ENCODE measurements at places on chromosomes 16 and 17.

- DNase-seq = no peak
Observed at GRCh38 chr17:64692187-64692586, 30.1 kb upstream of the SMURF2 start.

- no peak for DNase-seq
Observed at GRCh38 chr17:1568950-1569810, 6.6 kb upstream of the PITPNA start.

DNA sequence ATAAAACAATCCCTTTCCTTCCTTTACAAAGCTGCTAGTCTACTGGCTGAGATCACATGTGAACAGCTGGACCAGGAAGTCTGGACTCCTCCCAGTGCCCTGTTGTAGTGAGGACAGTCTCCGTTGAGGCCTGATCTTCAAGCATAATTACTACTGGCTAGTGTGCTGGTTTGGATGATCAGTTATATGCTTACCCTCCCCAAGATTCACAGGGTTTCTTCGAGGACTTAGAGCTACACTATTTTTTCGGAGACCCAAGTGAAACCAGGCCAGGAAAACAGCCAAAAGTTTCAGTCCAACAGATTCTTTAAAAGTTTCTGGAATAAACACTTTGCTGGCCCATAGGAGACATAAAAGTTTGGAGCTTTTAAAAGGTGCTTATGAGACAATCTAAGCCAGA lies 194.9 kb upstream of the CDH11 start:
- no peak for DNase-seq

GRCh38 chr16:78563905-78564304 lies 464.5 kb downstream of the WWOX start:
- DNase-seq = no peak

DNA sequence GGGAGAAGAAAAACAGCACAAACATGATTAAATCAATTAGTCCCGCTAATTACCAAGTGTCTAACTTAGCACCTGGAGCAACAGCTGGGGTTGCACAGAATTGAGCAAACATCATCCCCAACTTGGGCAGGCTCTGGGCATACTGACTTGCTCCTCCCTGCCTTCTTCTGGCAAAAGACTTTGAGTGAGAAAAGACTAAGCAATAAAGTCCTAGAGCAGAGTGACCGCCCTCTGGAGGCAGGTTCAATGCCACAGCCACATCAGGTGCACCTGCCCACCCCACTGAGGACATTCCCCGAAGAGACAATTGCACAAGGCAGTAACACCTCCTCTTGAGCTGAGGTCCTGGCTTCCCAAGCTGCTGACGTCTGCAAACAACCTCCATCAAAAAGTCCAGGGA lies 358.3 kb downstream of the SOX9 start:
- DNase-seq = no peak

GRCh38 chr16:53341792-53342191 lies 92.5 kb upstream of the RBL2 start:
- no peak for DNase-seq

DNA sequence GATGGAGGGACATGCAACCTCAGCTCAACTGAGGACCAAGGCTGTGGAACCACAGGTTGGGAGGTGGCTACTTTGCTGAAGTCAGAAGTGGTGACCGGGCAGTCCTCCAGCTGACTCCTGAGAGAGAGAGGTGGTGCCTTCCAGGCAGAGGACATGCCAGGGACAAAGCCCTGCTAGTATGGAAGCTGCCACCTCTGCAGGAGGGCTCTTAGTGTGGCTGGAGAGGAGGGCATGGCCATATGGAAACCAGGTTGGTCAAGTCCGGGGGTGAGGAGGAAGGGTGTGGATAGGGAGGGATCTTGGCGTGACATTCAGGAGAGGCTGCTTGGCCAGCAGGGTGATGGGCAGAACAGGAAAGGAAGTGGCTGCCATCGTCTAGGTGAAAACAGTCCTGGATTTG lies 5.7 kb downstream of the C16orf86 start:
- no peak for DNase-seq

- no peak for DNase-seq
Observed at GRCh38 chr16:81748476-81749198, 30.5 kb upstream of the PLCG2 start.

GRCh38 chr16:49857423-49858181 lies 1.7 kb upstream of the ZNF423 start:
- peak; percentile 83 for DNase-seq

DNA sequence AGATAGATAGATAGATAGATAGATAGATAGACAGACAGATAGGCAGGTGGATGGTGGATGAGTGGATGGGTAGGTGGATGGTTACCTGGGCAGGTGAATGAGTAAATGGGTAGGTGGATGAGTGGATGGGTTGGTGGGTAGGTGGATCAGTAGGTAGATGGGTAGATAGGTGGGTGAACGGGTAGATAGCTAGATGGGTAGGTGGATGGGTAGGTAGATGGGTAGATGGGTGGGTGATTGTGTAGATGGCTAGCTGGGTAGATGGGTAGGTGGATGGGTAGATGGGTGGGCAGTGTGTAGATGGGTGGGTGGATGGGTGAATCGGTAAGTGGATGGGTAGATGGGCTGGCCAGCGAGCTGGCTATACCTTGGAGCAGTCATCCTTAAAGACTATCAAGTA lies 21.8 kb upstream of the LRRC37A3 start:
- DNase-seq = no peak

GRCh38 chr17:47676510-47677165 lies 17.3 kb upstream of the TBKBP1 start:
- no peak for DNase-seq

DNA sequence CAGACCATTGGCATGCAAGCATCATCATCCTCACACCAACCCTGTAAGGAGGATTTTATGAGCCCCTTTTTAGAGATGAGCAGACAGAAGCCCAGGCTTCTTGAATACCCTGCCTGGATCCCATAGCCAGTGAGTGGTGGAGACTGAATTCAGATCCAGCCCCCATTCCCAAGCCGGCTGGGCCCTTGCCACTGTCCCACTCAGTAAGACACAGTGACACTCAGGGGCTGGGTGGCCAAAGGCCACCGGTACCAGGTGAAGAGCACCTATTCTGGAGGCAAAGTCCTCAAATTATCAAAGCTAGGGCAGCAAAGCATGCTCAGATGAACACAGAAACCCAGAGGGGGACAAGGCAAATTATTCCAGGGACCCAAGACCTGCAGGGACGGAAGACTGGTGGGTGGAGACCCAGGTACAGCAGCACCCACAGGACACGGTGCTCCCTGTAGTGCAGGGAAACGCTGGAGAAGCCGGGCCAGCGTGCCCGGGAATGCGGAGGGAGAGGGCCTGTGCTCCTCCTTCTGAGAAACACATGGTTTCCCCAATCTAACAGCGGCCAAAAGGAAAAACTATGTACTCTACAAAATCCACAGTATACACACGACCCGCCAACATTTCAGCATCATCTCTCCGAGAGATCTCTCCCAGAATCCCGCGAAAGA lies 33.2 kb upstream of the CRHR1 start:
- DNase-seq = no peak

DNA sequence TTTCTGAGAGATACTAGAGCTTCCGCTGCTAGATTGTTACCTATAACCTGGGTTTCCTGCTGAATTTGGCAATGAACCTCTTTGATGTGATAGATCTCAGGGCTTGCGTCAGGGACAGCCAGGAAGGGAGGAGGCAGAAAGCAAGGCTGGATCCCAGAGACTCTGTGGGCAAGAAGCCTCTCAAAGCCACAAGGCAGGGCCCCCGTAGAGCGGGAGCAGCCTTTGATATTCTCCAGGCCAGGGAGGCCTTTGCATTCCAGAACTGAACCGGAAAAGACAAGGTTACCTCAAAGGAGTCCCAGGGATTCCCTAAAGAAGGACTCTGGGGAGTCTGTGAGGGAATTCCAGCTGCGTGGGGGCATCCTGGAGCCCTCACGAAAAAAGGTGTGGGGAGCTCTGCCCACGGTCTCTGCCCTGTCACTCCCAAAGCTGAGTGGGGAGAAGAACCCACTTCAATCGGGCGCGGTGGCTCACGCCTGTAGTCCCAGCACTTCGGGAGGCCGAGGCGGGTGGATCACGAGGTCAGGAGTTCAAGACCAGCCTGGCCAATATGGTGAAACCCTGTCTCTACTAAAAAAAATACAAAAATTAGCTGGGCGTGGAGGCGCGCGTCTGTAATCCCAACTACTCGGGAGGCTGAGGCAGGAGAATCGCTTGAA lies 14.3 kb upstream of the SCIMP start:
- no peak for DNase-seq

GRCh38 chr16:85422632-85423550 lies 190.2 kb upstream of the GSE1 start:
- no peak for DNase-seq

- DNase-seq = no peak
Observed at GRCh38 chr16:86739178-86739577, 160.8 kb downstream of the FOXL1 start.

- no peak for DNase-seq
Observed at GRCh38 chr17:33234930-33235685, 58.0 kb downstream of the ASIC2 start.

DNA sequence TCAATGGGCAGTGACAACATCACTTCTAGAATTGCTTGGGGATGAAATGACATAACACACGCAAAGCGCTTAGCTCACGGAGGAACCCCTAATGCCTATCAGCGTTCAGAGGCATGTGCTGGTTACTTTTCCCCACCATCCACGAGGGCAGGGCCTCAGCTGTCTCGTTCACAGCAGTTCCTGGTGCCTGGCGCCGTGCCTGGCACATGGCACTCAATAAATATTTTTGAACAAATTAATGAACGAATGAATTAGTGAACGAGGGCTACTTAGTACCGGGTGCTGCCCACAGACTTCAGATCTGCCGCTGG lies 14.1 kb upstream of the CIBAR2 start:
- no peak for DNase-seq

DNA sequence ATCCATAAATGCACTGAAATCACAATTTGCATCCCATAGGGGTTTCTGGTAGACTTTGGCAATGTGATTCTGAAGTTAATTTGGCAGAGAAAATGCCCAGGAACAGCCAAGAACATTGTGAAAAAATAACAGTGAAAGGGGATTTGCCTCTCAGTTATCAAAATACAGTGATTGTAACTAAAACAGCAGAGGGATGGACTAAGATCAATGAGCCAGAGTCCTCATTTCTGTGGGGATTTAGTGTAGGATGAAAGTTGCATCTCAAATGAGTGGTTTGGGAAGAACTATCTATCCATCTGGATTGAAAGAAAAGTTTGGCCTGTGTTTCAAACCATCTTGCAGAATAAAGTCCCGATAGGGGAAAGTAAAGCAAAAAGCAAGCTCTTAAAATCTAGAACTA lies 28.1 kb downstream of the MYBBP1A start:
- DNase-seq = no peak

- peak; percentile 67 for DNase-seq
Observed at GRCh38 chr17:72556944-72557826, 436.4 kb downstream of the SOX9 start.

GRCh38 chr17:18280766-18281371 lies 20.4 kb downstream of the MIEF2 start:
- peak; percentile 24 for DNase-seq

- no peak for DNase-seq
Observed at GRCh38 chr17:79939755-79940458, 95.8 kb downstream of the TBC1D16 start.

DNA sequence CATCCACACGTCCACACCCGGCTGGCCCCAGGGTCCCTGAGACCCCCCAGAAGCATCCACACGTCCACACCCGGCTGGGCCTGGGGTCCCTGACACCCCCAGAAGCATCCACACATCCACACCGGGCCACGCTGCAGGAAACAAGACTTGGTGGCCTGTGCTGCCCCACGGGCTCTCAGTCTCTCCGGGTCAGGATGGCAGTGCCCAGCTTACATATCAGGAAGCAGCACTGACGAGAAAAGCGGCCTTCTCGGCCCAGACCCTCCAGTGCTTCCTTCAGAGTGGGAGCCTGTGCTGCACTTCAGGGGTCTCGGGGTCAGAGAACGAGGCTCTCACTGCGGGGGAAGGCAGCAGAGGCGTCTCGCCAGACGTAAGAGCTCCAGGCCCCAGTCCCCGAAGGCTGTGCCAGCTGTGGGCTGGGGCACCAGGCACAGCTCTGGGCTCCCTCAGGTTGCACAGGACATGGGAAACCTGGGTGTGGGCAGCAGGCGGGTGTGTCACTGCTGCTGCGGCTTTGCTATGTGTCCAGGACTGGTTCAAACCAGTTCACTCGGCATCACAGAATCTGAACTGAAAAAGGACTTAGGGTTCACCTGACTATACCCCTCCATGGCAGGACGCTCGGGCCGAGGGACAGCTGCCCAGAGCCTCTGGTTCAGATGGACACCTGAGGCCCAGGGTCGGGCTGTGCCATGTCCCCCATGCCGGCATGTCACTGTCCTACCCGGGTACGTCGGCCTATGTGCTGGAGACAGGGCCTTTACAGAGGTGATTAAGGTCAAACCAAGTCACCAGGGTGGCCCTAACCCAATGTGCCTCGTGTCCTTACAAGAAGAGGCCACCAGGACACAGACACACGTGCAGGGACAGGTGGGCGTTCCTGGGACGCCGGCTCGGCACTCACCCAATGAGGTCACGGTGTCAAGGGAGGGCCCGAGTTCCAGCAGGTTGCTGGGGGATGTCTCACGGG lies 40.2 kb upstream of the CHMP6 start:
- no peak for DNase-seq

DNA sequence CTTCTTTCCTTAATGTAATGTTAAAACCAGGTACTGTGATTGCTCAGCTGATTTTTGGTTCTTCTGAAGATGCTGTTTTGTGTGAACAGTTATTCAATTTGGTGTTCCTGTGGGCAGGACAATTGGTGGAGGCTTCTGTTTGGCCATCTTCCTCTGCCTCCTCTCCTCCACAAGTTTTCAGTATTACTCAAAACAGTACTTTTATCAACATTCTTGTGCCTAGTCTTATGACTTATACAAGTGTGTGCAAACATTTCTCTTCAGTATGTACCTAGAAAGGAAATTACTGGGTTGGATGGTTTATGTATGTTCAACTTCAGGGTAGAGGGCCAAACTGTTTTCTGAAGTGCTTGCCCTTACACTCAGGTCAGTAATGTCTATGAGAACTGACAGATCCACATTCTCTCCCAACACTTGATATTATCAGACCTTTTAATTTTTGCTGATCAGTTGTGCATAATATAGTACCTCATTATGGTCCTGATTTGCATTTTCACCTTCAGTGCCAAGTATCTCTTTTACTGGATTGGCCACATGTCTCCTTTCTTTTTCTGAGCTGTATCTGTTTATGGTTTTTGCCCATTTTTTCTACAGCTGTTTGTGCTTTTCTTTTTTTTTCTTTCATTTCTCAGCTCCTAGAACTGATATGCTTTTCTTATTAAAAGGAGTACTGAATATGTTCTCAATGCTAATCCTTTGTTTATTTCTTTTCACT lies 50.9 kb downstream of the ERCC4 start:
- no peak for DNase-seq

GRCh38 chr17:7428557-7428956 lies at the start of gene SPEM3:
Gene SPEM3 (plus strand): TSS chr17:7428857. CDS start chr17:7428903, 46 bp downstream.
- no peak for DNase-seq

- no peak for DNase-seq
Observed at GRCh38 chr17:59634632-59635541, 15.2 kb downstream of the CLTC start.
